ENCODE measurements at places on chromosomes 12 and 14. TPM values are rescaled to one million over a fixed set of nuclear protein-coding genes. Genes with fewer than 3 reads are reported as not detected.

DNA sequence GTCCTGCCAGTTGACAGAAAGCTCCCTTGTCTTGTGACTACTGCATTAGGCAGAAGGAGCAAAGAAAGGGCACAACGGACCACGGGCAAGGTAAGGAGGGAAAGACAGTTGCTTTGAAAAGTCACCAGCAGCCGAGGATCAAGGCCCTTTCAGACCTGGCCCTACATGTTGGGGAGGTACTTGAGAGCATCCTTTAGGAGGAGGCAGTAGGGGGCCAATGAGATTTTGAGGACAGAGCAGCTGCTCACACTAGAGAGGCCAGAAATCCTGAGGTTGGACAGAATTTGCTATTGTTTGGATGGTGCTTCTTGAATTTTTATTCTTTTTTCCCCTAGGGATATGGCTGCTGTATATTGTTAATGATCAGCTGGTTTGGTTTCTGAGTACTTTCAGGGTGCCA, 135.5 kb upstream of the PZP start:
- DNase-seq: no peak

GRCh38 chr12:63752283-63752682, 27.4 kb upstream of the RXYLT1 start:
- no peak for DNase-seq

The KRT73 gene
- not detected for total RNA-seq

DNA sequence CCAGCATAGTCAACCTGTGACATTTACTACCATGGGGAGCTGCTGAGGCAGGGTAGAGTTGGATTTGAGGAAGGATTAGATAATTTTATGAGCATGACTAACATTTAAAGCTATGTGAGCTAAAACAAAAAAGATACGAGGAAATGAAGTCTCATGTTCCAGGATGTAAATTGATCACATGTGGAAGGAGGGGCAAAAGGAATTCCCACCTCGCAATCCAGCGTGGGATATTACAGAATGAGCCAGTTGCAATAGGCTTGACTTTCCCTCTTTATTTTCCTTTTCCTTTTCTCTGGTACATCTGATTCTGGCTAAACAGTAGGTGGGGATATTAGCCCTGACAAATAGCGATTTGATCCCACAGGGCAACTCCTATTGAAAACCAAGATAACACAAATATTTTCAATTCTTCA, 214.9 kb upstream of the HMGA2 start:
- no peak for DNase-seq

The TSHR gene
- 2.4 TPM for total RNA-seq

DNA sequence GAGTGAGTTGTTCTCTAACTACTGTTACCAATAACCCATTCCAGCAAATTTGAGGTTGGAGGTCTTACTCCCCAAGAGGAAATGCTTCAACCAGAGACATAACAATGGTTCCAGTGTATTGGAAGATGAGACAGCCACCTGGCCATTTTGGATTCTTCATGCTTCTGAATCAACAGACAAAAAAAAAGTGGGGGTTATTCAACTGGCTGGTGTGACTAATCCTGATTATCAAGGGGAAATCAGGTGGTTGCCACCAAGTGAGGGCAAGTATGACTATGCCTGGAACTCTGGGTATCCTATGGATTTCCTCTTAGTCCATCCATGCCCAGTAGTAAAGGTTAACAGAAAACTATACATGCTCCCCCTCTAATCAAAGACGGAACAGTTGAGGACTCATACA, 29.9 kb upstream of the ZNF641 start:
- no peak for DNase-seq

DNA sequence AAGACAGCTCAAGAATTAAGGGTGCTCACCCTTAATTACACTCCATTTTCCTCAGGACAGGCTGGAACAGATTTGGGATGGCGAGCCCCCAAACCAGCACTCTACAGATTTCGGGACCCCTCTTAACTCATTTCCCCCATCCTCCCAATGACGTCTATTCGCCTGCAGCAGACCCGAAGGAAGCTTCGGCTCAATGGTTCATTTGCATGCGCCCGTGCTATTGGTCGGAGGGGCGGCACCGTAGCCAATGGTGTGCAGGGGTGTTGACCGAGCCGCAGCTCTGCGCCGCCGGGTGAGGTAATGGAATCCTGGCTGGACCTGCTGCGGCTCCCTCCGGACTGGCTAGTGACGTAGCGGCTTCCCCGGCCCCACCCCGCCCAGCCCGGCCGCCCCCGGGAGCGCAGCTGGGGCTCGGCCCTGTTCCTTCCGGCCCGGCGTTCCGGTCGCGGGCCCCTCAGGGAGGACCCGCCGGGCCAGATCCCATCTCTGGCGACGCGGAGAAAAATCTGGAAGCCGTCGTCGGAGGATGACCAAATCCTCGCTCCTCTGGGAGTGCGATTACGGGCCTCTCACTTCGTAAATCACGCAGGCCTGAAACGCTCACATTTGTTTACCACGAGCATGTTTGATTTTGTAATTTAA, 18.3 kb upstream of the NR4A1 start:
- DNase-seq: peak; percentile 98

- no peak for DNase-seq
Observed at GRCh38 chr12:77104792-77105191, 39.4 kb upstream of the E2F7 start.

Measured in transverse colon (tissue), 4 donors.